ENCODE measurements at places on chromosomes 16 and 17. TPM values are rescaled to one million over a fixed set of nuclear protein-coding genes. Genes with fewer than 3 reads are reported as not detected.

DNA sequence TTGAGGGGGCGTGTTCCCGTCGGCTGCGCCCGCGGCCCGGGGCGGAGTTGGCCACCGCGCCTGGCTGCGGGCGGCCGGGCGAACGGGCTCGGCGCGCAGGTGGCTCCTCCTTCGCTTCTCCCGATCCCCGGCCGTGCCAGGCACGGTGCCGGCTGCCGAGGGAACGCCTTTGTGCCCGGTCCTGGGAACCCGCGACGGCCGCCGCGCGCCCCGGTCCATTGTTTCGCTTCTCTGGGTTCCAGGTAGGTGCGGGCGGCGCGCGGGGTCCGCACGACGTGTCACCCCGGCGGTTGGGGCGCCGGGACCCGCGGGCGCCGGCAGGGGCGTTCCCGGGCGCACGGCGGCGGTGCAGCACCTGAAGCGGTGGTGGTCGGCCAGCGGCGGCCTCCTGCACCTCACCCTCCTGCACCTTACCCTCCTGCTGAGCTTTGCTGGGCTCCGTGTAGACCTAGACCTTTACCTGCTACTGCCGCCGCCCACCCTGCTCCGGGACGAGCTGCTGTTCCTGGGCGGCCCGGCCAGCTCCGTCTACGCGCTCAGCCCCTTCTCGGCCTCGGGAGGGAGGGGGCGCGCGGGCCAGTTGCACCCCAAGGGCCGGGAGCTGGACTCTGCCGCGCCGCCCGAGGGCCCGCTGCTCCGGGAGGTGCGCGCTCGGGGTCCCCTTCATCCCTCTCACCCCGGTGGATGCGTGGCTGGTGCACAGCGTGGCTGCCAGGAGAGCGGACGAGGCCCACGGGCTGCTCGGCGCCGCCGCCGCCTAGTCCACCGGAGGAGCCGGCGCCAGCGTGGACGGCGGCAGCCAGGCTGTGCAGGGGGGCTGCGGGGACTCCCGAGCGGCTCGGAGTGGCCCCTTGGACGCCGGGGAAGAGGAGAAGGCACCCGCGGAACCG lies 99.9 kb downstream of the EFCAB13 start:
- DNase-seq = peak; percentile 10

- no peak for DNase-seq
Observed at GRCh38 chr17:915538-916201, 63.9 kb downstream of the NXN start.

DNA sequence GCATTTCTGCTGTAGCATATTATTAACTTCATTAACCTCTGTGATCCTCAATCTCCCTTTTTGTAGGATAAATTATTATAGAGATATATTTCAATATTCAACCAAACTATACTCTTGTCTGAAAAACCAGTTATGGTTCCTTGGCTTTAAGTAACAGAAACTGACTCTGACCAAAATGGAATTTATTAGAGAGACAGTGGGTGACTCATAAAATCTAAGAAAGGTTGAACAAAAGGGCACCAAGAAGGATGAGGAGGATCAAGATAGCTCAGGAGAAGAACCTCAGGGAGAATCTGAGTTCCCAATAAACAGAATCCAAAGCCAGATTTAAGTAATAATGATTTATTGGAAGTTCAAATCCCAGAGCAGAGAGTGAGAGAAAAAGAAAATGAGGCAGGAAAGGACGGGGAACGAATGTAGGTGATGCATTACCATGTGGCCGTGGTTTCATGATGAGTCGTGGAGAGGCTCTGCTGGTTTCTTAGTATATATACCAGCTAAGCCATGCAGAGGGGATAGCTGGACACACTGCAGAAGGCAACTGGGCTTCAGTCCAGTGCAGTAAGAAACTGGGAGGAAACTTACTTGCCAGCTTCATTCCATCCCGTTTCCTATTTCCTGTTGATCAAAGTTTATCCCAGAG lies 151.5 kb upstream of the GOT2 start:
- DNase-seq = no peak

Gene C17orf113
- 3.6 TPM for polyA plus RNA-seq

Gene SNN
- polyA plus RNA-seq = 30.4 TPM

Gene SCGB1C2
- polyA plus RNA-seq = 2.0 TPM

Gene TMEM235
- polyA plus RNA-seq = not detected

Gene CCT6B
- polyA plus RNA-seq = 7.4 TPM

All from left renal cortex interstitium (tissue), 4 donors.